GM23338 (cell line): ENCODE measurements at places on chromosomes 13 and 19. TPM values are rescaled to one million over a fixed set of nuclear protein-coding genes. Genes with fewer than 3 reads are reported as not detected.

The CRX gene
- not detected in 2 replicates for total RNA-seq

The SRRM5 gene
- total RNA-seq = not detected in 2 replicates

The KCNRG gene
- total RNA-seq = 3.3 TPM in 1 of 2 replicates, not detected in the other

The DCLK1 gene
- 57.7 and 62.8 TPM in 2 replicates for total RNA-seq

The HCST gene
- total RNA-seq = not detected in 2 replicates

The ZNF471 gene
- 1.1 TPM in 2 replicates for total RNA-seq

The MBD3L3 gene
- total RNA-seq = not detected in 2 replicates

The SHD gene
- total RNA-seq = 1.8 and 7.5 TPM in 2 replicates

The POSTN gene
- 0.31 and 0.39 TPM in 2 replicates for total RNA-seq

The MIA gene
- total RNA-seq = not detected in 2 replicates

The ZNF723 gene
- total RNA-seq = 0.59 TPM in 1 of 2 replicates, not detected in the other

- H3K4me3 ChIP-seq = no peak overlapping the region
- no peaks in the 10 kb centered on the region for H3K27me3 ChIP-seq
- peak; percentile 4 for DNase-seq
- H3K4me1 ChIP-seq = 0 out of 2 replicates have a peak, but pooled peaks cover 4% of the 10 kb centered on the region
- no peak overlapping the region for H3K27ac ChIP-seq
Observed at GRCh38 chr13:95235974-95236373, 65.3 kb downstream of the ABCC4 start.

DNA sequence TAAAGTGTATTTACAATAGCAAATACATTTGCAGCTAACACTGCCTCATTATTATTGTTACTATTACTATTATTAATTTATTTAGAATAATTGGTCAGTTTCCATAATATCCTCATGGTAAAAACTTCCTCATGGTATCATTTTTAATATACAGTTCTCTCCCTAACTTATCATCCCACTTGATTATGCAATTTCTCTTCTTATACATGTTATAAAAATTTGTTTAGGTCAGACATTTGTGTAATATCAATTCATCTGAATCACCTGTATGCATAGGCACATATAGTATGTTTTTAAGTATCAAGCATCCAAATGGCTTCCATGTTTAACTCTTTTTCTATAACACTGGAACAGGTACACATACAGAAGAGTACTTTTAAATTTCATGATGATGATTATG lies 210.8 kb upstream of the STARD13 start:
- H3K36me3 ChIP-seq = no peaks in the 10 kb centered on the region
- no peak for DNase-seq
- no peaks in the 10 kb centered on the region for H3K27me3 ChIP-seq

- no peak overlapping the region for H3K27ac ChIP-seq
- DNase-seq = no peak
- no peaks in the 10 kb centered on the region for H3K36me3 ChIP-seq
- H3K27me3 ChIP-seq = no peaks in the 10 kb centered on the region
- H3K4me3 ChIP-seq = no peak overlapping the region
Observed at GRCh38 chr13:98581971-98582702, 5.2 kb upstream of the STK24 start.

DNA sequence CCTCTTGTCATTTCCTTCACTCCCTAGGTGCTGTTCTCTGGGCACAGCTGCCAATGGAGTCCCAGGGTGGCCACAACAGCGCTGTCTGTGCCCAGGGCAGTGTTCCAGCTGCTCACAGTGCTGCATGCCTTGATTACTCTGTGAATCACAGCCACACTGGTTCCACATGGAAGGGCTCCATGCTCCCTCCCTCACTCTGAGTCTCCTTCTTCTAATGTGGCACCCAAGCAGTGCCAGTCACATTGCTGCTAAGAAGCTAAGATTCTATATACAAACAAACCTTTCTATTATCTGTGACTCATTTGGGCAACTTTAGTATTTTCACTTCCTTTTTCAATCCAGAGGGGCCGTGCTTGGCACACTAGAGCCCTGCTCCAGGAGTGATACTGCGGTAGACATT lies 248.7 kb downstream of the TDRD3 start:
- H3K4me3 ChIP-seq = no peak overlapping the region
- H3K27me3 ChIP-seq = no peaks in the 10 kb centered on the region
- H3K4me1 ChIP-seq = peaks cover 21% of the 10 kb centered on the region
- no peak overlapping the region for H3K27ac ChIP-seq

DNA sequence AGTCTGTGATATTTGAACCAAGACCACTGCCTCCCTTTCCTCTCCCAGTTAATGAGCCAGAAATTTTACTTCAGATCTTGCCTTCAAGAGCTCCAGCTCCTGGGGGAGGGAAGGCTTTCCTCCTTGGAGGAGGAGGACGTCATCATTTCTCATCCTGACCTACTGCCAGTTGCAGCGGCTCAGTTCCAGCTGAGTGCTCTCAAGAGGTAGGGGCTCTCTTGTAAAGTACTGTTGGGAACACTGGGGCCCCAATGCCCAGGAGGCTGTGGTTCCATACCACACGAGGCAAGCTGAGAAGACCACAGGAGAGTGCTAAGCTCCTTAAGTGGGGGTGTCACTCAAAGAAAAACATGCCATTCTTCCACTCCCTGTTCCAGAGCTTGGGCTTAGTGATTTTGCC lies 36.2 kb downstream of the METTL21C start:
- no peaks in the 10 kb centered on the region for H3K4me1 ChIP-seq
- H3K27ac ChIP-seq = no peak overlapping the region

- H3K27me3 ChIP-seq = no peaks in the 10 kb centered on the region
- H3K4me1 ChIP-seq = peaks cover 16% of the 10 kb centered on the region
- no peak overlapping the region for H3K27ac ChIP-seq
- peak; percentile 86 for DNase-seq
- no peaks in the 10 kb centered on the region for H3K36me3 ChIP-seq
Observed at GRCh38 chr13:42970824-42971690, 21.0 kb downstream of the EPSTI1 start.

DNA sequence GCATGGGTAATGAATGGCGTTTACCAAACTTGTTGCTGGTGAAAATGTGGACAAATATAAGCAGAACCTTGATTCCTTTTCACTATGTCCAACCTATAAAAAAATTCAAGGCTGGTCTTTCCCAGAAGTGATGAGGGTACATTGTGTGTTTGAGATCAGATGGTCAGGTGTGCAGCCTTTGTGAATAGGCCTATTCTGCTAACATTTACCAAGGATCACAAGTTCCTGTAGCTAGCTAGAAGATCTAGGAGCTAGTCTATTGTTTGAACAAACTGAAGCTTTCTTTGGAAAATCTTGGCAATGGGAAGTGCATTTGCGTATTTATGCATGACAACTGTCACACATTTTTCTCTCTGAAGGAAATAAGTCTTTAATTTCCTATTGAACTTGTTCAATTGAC lies 489.6 kb downstream of the KLF5 start:
- H3K27me3 ChIP-seq = no peaks in the 10 kb centered on the region
- DNase-seq = no peak
- H3K36me3 ChIP-seq = no peaks in the 10 kb centered on the region
- H3K27ac ChIP-seq = no peak overlapping the region

- H3K36me3 ChIP-seq = no peaks in the 10 kb centered on the region
- H3K4me3 ChIP-seq = no peak overlapping the region
- DNase-seq = no peak
- no peaks in the 10 kb centered on the region for H3K4me1 ChIP-seq
Observed at GRCh38 chr13:95317039-95317989, 16.1 kb upstream of the ABCC4 start.

DNA sequence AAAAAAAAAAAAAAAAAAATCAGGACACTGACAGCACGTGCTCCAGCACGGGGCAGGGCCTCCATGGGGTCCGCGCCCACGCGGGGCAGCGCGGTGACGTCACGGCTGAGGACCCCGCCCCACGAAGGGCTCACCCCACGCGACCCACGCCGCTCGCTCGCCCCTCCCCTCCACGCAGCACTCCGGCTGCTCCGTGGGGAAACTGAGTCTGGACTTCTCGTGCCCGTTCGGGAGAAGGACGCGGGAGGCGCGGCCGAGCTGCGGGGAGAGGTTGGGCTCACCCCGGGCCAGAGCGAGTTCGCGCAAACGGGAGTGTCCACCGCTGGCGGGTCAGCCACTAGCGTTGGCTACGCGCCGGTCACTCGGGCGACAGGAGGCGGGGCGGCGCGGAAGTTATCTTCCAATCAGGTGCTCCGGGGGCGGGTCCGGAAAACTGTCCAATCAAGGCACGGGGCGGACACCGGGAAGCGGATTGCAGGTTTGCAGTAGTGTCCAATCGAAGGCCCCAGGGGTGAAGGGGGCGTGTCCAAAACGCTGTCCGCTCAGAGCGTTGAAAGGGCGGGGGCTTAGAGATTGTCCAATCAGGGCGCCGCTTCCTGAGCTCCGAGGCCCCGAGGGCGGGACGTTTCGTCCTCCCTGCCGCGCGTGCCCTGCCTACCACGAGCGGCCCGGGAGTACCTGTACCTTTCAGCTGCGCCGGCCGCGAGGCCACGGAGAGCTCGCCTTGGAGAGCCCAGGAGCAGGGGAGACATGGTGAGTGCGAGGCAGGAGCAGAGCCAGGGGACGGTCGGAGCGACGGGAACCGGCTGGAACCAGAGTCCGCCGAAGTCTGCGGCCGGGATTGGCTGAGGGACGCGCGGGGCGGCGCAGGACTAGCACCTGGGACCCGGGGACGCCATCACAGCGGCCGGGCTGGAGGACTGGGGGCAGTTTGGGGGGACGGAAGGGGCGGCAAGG lies at the start of gene ZNF57:
ZNF57 (plus strand) TSS at position 633 of the 957 bp plus-strand sequence; CDS start at position 751, 118 bp downstream.
- H3K27ac ChIP-seq = no peak within 1 kb of the TSS
- no peaks in the 10 kb centered on the region for H3K27me3 ChIP-seq
- H3K36me3 ChIP-seq = no peaks in the 10 kb centered on the region

DNA sequence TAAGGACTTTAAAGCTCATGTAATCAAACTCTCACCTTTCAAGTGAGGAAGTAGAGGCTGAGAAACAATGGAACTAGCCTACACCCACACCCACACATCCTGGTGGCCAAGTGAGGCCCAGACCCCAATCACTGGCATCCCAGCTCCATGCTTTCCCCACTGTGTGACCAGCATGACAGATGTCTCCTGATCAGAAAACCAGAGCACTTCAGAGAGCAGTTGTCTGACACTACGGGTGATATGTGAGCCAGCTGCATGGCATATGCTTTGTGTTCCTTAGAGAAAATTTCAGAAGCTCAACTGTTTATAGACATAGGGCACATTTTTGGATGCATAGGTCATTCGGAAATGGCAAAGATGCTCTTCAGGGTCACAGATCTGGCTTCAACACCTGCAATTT lies 315.2 kb downstream of the NDFIP2 start:
- H3K4me3 ChIP-seq = no peak overlapping the region
- no peaks in the 10 kb centered on the region for H3K36me3 ChIP-seq
- no peaks in the 10 kb centered on the region; the same call in 1 of the 2 replicates for H3K4me1 ChIP-seq
- H3K27me3 ChIP-seq = no peaks in the 10 kb centered on the region

DNA sequence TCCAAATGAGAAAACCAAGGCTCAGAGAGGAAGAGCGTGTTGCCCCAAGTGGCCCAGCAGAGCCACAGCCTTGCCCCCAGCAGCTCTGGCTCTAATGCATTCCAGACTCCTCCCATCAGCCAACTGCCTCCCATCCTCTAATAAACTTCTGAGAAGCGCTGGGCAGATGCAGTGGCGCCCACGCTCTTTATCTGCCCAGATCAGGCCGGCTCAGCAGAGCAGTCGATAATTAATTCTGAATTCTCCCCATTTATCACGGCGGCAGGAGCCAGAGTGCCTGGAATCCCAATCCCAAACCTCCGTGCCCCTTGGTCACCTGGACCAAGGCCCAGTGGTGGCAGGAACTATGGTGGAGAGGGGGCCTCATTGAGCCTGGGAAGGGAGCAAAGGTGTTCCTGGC lies 13.9 kb downstream of the TINCR start:
- no peak overlapping the region for H3K27ac ChIP-seq
- H3K4me3 ChIP-seq = no peak overlapping the region
- H3K4me1 ChIP-seq = no peaks in the 10 kb centered on the region
- H3K36me3 ChIP-seq = no peaks in the 10 kb centered on the region

DNA sequence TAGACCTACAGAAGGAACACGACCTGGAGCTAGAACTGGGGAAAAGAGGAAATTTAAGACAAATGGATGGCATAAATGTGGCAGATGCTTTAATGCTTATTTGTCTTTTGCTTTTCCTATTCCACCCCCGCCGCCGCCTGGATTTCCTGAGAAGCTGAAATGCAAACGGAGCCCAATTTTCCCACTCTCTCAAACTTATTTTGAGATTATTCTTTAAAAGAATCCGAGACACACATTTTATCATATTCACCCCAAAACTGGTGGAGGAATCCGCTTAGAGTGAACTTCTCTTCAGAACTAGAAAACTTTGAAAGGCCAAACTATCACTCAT lies 5.8 kb downstream of the POU4F1 start:
- H3K27me3 ChIP-seq = peaks cover 97% of the 10 kb centered on the region
- peak overlapping the region; percentile 57; the same call in 1 of the 2 replicates for H3K4me3 ChIP-seq
- DNase-seq = no peak
- H3K36me3 ChIP-seq = no peaks in the 10 kb centered on the region

- no peaks in the 10 kb centered on the region for H3K36me3 ChIP-seq
- no peaks in the 10 kb centered on the region for H3K27me3 ChIP-seq
- peaks cover 6% of the 10 kb centered on the region for H3K4me1 ChIP-seq
Observed at GRCh38 chr19:11293433-11294389, 2.2 kb upstream of the TSPAN16 start.

GRCh38 chr19:35879770-35880317 lies 11.5 kb downstream of the APLP1 start:
- peak overlapping the region; percentile 52 for H3K4me3 ChIP-seq
- H3K36me3 ChIP-seq = no peaks in the 10 kb centered on the region
- no peak overlapping the region for H3K27ac ChIP-seq

GRCh38 chr13:111076155-111077013 lies 38.7 kb upstream of the ARHGEF7 start:
- no peak overlapping the region for H3K4me3 ChIP-seq
- H3K27me3 ChIP-seq = no peaks in the 10 kb centered on the region
- peaks cover 4% of the 10 kb centered on the region; the same call in 1 of the 2 replicates for H3K36me3 ChIP-seq
- peak; percentile 55 for DNase-seq

DNA sequence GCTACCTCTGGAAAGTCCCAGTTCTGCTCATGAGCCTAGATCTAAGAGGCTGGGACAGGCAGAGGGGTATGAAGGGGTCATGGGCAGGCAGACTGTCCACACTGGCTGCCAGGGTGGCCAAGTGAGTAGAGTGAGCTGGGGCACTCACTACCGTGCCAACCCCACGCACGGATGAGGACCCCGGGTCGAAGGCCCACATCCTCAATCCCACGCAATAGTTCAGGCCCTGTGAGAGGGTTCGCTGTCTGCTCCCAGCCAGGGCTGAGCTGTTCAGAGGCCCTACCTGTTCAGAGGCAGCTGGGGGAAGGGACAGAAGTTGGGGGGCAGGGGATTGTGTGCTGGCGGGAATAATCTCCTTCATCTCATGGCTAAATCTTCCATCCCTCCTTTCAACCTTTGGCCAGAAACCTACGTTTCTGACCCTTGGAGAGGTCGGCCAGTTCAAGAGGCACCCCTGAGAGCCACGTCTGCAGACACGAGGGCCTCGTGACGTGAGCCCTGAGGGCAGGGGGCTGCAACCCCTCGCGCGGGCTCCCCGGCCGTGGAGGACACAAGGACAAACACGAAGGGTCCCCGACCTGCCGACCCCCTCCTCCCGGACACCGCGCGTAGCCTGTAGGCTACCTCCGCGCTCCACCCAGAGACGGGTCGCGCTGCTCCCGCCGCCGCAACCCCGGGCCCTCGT lies 1.0 kb upstream of the RPS5 start:
- H3K4me1 ChIP-seq = peaks cover 13% of the 10 kb centered on the region
- peaks cover 27% of the 10 kb centered on the region for H3K36me3 ChIP-seq
- peak overlapping the region; percentile 87 for H3K4me3 ChIP-seq
- no peaks in the 10 kb centered on the region for H3K27me3 ChIP-seq
- peak overlapping the region; percentile 94 for H3K27ac ChIP-seq

GRCh38 chr13:95564091-95564490 lies 11.6 kb downstream of the CLDN10 start:
- H3K4me1 ChIP-seq = no peaks in the 10 kb centered on the region
- no peaks in the 10 kb centered on the region for H3K36me3 ChIP-seq
- no peaks in the 10 kb centered on the region for H3K27me3 ChIP-seq
- DNase-seq = no peak
